ENCODE measurements at places on chromosomes 1 and 21.
A peak's percentile ranks its signal among the peaks of the same experiment; 100 is the strongest.

DNA sequence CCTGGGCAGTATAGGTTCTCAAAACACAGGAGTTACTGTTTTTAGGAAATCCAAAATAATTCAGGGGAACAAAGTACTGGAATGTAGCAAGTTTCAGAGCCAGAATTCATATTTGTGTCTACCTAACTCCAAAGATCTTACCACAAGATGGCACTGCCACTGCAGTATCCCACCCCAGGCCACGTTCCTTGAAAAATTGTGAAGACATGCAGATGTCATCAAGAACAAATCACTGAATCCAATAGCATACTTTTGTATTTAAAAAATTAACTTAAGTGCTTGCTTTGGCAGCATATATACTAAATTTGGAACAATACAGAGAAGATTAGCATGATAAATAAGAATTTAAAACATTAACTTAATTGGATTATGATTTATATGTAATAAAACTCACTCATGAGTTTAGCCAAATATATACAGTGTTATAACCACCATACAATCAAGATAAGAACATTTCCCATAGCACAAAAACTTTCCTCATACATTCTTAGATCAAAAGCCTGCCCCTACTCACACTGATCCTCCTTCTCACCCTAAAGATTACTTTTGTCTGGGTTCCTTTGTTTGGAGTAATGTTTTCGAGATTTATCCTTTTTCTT lies 209.9 kb downstream of the FAF1 start:
- peak; percentile 60 for DNase-seq

DNA sequence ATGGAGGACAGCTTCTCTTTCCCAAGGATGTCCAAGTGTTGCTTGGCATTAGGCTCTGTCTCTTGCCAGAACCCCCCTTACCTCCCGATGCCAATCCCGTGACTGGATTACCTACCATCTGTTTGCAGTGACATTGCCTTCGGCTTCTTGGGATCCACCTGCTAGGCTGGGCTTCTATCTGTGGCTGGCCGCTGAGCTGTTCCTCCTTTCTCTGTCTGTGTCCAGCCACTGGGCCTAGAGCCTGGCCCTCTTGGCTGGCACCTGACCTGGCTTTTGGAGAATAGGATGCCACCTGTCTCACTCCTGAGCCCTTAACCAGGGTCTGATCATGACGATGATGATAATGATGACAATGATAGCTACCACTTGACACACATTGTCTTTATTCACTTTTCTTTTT lies 41.6 kb upstream of the STUM start:
- DNase-seq = no peak

DNA sequence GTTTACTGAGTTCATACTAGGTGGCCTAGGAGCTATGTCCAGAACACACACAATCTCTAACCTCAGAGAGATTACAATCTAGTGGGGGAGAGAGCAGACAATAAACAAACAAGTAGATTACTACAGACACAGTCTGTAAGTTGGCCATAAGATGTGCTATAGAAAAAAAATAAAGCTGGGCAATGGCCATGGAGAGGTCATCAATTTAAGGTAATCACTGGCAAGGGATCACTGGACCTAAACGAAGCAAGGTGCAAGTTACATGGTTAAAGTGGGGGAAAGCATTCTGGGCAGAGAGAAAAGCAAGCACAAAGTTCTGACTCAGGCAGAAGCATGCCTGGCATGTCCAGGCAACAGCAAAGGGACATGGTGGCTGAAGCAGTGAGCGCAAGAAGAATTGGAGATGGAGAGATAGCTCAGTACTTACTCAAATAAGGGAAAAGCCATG lies 147.0 kb downstream of the RERE start:
- no peak for DNase-seq

DNA sequence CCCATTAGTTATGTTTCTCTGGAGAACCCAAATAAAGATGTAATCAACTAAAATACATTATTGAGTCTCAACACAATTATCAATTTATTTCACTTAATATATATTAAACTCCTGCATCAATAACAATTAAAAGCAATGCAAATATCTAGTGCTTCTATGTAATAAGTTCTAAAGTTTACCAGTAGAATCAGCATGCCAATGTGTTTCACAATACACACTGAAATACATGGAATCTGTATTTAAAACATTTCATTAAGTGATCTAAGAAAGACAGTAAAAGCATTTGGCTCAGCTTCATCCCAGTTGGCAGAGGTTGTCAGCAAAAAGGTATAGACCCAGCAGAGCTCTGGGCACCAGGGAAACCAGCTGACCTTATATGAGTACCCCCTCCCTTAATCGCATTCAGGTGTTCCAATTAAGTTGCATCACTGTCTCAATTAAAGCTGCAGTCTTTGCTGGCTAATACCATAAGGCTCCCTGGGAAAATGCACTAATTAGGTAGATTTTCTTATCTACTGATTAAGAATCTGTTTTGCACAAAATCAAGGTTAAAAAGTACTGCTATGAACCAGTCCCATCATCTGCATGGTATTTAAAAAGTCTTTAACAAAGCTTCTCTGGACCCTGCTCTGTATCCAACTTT lies 63.1 kb downstream of the NIBAN1 start:
- no peak for DNase-seq

All from HAP-1 (cell line).